Osteoblast (primary cell): ENCODE measurements at places on chromosomes 2 and 18. TPM values are rescaled to one million over a fixed set of nuclear protein-coding genes. Genes with fewer than 3 reads are reported as not detected.

Gene REG3A
- not detected in 2 replicates for total RNA-seq

Gene ZSWIM2
- 0.29 TPM in 1 of 2 replicates, not detected in the other for total RNA-seq

Gene RAB31
- 120 and 144 TPM in 2 replicates for total RNA-seq

Gene MRPL53
- 18.0 and 23.5 TPM in 2 replicates for total RNA-seq

Gene NAT8
- total RNA-seq: not detected in 2 replicates

DNA sequence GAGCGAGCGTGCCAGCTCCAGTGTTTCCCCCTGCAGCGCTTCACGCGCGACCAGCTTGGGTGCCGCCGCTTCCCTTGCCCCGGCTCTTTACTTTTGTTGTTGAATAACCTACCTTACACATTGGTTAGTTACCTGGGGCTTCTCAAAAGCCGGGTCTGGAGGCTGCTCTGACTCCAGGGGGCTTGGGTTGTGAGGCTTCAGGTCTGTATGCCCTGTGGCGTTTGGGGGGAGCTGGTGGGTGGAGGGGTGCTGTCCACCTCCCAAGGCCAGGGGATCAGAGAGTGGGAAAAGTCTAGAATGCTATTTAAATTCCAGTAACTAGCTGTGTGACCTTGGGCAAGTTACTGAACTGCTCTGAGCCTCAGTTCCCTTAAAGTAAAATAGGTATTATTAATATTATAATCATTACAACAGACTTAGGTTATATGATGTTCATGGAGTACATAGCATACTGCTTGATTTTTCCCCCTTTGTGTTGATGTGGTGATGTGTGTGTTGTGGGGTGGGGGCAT lies 770 bp downstream of the LYPD6B start:
- DNase-seq: peak; percentile 80
- no peak overlapping the region for H3K27ac ChIP-seq
- H3K36me3 ChIP-seq: no peaks in the 10 kb centered on the region

DNA sequence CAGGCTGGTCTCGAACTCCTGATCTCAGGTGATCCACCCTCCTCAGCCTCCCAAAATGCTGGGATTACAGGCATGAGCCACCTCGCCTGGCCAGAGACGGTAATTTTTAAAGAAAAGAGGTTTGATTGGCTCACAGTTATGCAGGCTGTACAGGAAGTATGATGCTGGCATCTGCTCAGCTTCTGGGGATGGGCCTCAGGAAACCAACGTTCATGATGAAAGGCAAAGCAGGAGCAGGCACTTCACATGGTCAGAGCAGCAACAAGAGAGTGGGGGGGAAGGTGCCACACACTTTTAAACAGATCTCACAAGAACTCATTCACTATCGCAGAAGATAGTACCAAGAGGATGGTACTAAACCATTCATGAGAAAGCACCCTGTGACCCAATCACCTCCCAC lies 38.0 kb upstream of the GPD2 start:
- H3K4me3 ChIP-seq: no peak overlapping the region
- peaks cover 8% of the 10 kb centered on the region for H3K4me1 ChIP-seq
- no peaks in the 10 kb centered on the region for H3K27me3 ChIP-seq
- H3K36me3 ChIP-seq: no peaks in the 10 kb centered on the region
